ENCODE measurements at places on chromosomes 2 and 18. TPM values are rescaled to one million over a fixed set of nuclear protein-coding genes. Genes with fewer than 3 reads are reported as not detected.

KIAA2012 gene
- not detected for total RNA-seq

CFAP221 gene
- total RNA-seq: 33.0 TPM

UNC80 gene
- total RNA-seq: 3.1 TPM

HOXD11 gene
- not detected for total RNA-seq

SLC5A7 gene
- total RNA-seq: 1.8 TPM

Data from progenitor cell of endocrine pancreas (in vitro differentiated cells).